ENCODE measurements at places on chromosomes 6 and 20.

DNA sequence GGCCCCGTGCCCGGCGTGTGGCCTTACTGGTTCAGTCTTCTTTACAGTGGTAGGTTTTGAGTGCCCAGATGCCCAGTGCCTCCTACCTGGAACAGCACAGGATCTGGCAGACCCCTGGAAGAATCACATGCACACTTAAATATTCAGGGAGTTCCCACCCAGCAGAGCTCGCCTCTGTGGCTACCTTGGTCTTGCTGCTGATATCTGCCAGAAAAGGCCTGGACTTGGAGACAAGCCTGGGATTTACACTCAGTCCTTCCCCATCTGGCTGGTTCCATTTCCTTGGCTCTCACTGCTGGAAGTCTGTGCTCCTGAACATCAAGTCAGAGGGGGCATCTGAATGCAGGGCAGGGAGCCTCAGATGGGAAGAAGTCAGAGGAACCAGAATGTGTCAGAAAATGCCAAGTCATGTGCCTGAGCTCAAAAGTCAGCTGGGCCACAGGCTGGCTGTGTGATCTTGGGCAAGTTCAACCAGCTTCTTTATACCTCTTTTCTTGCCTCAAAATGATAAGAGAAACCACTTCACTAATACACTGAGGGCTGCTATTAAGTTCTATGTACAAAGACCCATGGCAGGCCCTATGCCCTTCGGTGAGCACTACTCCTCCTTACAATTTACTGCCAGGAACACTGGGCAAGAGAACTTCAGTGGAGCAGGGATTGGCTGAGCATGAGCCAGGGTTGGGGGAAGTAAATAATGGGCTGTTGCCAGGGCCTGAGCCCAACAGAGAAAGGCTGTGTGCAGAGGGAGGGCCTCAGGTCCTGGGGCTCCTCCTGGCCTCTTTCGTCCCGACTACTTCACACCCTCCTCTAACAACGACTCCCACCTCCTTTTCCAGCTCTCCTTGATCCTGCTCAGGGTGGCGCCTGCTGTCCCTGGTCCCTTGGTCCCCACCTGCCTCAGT lies 158.1 kb upstream of the PROKR2 start:
- DNase-seq: no peak

GRCh38 chr6:26311012-26311384 lies 54.0 kb upstream of the BTN3A2 start:
- no peak for DNase-seq

DNA sequence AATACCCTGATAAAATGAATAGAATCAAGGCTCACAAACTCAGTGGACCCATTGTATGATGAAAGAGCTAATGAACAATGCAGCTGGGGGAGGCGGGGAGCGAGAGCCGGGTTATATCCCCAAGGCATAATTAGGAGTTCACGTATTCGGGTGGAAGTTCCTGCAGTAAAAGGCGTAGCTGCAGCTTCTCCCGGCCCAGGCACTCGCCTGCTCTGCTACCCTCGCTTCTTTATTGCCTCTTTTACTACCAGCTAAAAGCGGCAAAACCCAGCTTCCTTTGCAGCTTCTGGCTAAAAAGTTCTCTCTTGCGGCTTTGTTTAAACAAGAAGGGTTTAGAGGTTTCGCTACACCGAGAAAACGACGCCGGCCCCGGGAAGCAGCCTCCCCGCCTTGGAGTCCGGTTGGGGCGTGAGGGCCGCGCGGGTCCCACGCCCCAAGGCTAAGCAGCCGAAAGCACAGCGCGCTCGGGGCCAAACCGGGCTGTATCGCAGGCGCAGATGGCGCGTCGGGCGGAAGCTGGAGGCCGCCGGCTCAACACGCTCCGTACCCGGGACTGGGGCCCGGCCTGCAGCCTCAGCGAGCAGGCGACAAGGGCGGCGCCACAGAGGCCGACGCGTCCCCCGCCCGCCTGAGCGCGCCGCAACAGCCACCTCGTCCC lies 1.6 kb downstream of the ZBTB2 start:
- peak; percentile 74 for DNase-seq

GRCh38 chr6:7787137-7787608 lies 61.3 kb downstream of the BMP6 start:
- DNase-seq: peak; percentile 32

DNA sequence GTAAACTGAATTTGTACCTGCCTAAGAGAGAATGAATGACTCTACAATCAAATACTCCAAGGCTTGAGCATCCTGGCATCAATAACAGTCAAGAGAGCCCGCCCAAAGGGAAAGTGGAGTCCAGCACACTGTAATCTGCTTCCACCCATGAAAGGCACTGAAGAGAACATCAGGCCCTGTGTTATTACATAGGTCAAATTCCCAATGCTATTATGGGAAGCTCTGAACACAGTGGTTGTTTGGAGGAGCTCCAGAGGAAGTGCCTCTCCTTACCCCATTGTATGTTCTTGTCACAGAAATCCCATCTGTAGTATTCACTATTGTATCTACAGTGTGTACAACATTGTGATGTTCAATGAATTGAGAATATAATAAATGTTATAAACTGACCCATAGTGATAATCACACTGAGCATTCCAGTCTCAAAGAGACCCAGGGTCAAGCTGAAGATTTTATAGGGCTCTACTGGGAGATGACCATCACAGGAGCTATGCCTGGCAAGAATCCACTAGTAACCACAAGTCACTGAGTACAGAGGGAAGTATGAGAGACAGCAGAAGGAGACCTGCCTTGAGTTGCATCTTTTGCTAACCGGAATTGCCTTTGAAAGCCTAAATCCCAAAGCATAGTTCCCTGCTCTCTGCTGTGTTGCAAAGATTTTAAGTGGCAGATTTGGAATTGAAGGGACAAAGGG lies 446.7 kb downstream of the GJA1 start:
- DNase-seq: no peak

- DNase-seq: no peak
These were observed 62.5 kb upstream of the TMEM170B start for GRCh38 chr6:11475016-11475415.

GRCh38 chr6:117603821-117604220 lies 1.5 kb upstream of the GOPC start:
- no peak for DNase-seq

DNA sequence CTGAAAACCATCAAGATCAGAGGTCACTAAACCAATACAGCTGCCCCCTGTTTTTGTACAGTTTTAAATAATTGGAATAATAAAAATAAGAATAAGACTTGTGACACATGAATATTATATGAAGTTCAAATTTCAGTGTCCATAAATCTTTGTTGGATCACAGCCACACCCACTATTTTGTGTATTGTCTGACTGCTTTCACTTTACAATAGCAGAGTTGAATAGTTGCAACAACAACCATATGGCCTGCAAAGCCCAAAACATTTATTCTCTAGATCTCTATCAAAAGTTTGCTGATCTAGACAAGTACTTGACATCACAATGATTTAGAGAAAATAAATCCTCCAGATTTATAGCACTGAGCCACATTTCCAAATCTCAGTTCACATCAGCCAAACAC lies 73.6 kb downstream of the SPTLC3 start:
- DNase-seq: no peak

- no peak for DNase-seq
These were observed 90.5 kb upstream of the CCN2 start for GRCh38 chr6:132041706-132042105.

DNA sequence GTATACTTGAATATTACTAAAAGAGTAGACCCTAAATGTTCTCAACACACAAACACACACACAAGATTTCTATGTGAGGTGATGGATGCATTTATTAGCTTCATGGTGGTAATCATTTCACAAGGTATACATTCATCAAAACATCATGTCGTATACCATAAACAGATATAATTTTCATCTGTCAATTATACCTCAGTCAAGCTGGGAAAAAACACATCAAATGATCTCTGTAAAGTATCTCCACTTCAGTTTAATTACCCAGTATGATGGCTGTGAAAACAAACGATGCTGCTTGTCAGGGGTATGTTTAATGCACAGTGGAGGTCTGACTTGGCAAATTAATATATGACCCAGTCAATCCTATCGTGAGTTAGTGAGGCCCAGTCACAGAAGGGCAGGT lies 157.2 kb downstream of the MTFR2 start:
- no peak for DNase-seq

DNA sequence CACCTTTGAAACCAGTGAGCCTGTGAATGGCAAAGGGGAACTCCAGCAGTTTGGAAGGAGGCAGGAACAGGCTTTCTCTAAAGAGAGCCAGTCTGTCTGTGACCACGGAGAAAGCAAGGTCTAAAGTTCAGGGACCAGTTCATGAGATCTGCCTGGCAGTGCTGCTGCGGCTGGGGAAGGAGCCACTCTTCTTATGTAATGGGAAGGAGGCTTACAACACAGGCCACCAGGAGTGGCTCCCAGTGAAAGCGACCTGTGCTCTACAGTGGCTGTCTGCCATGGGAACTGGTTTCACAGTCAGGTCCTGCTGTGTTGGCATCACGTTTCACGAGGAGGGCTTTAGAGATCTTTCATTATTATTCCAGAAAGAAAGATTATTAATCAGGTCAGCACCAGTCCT lies 291.9 kb upstream of the PRDM1 start:
- no peak for DNase-seq

DNA sequence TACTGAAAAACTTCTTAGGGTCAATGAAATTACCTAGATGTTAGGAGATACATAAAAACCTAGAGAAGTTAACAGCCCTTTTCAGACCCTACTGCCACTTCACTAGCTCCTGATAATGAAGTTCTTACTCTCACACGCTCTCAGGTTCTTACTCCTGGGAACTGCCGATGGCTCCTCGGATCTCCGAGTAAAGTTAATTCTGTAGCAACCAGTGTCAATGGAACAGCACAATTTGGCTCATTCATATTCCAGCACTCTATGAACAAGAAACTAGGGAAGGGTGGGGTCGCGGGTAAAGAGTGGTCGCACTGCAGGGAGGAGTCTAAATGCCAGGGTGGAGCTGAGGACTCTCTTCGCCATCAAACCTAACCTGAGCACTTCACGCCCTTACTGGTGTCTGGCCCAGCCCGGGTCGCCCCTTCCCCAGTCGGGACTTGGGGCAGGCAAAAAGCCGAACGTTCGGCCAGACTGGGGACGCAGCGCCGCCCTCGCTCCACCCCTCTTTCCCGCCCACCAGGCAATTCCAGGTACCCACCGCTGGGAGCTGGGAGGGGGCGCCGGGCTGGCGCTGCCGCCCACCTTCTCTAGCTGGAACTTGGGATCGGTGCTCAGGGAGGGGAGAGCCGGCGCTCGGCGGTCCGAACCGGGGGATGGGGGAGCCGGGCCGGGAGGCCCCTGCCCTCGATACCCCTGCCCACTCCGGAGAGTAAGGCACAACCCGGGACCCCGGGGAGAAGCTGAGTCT lies 744 bp downstream of the RAB23 start:
- peak; percentile 69 for DNase-seq

GRCh38 chr6:34143884-34144580 lies 1.9 kb downstream of the GRM4 start:
- no peak for DNase-seq

GRCh38 chr6:39882531-39882899 lies 51.7 kb downstream of the MOCS1 start:
- DNase-seq: no peak

GRCh38 chr20:57618091-57618763 lies 2.0 kb downstream of the ZBP1 start:
- peak; percentile 81 for DNase-seq

DNA sequence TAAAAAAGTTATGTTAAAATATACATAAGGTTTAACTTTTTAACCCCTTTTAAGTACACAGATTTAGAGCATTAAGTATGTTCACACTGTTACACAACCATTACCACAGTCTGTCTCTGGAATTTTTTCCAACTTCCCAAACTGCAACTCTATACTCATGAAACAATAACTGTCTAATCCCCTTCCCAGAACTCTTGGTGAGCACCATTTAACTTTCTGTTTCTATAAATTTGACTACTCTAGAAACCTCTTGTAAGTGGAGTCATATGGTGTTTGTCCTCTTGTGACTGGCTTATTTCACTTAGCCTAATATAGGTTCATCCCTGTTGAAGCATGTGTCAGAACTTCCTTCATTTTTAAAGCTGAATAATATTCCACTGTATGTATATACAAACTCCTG lies 98.1 kb downstream of the MAP3K7 start:
- DNase-seq: no peak

GRCh38 chr6:35161776-35162607 lies 20.9 kb upstream of the TCP11 start:
- no peak for DNase-seq

- DNase-seq: no peak
These were observed 754.7 kb upstream of the NRSN1 start for GRCh38 chr6:23371132-23371915.

DNA sequence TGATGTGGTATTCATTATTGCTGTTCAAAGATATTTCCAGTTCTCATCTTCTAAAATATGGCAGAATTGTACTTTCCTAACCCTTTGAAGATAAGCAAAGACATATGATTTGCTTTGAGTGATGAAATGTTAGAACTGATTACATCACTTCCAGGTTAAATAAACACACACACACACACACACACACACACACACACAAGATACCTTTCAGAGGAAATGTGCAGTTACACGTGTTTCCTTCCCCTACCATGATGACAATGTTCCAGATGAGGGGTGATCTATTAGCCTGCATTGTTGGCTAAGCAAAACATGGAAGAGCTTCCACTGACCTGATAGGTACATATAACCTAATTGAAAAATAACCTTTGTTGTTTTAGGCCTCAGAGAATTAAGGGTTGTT lies 11.7 kb upstream of the FRK start:
- no peak for DNase-seq

DNA sequence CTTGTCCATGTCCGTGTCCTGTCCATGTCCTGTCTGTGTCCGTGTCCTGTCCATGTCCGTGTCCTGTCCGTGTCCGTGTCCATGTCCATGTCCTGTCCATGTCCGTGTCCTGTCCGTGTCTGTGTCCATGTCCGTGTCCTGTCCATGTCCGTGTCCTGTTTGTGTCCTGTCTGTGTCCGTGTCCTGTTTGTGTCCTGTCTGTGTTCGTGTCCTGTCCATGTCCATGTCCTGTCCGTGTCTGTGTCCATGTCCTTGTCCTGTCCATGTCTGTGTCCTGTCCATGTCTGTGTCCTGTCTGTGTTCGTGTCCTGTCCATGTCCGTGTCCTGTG lies 55.0 kb upstream of the BHLHE23 start:
- no peak for DNase-seq

- DNase-seq: no peak
These were observed 20.5 kb downstream of the PCK1 start for GRCh38 chr20:57581202-57582028.

- no peak for DNase-seq
These were observed 10.6 kb downstream of the POFUT1 start for GRCh38 chr20:32218156-32218900.

DNA sequence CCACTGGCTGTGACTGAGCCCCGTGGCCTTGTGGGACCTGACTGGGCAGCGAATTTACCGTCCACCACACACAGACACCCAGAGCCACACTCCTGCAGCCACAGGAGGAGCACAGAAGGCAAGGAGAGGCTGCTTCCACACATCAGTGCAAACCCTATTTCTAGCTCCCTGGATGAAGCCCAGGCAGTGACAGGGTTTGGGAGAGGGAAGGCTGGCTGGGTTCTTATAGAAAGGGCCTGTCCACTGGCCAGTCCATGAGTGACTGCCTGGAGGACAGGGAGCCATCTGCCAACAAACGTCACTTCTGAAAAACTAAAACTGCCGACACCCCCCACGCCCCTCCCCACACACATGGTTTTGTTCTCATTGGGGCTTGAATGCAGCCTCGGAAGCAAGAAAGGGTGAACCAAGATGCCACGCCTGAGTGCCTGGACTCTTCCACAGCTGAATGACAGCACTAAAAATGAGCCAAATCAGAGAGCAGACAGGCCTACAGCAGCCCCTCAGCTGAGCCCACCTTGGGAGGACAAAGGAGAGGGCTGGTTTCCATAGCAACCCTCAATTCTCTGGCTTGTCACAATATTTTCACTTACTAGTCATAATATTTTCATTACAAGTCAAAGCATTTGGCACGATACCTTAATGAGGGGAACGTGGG lies 38.4 kb downstream of the RRBP1 start:
- no peak for DNase-seq

GRCh38 chr20:20971810-20972209 lies 134.3 kb downstream of the LINC00237 start:
- DNase-seq: no peak

All from RWPE1 (cell line).